Gastroesophageal sphincter (tissue), 4 donors: ENCODE measurements at places on chromosomes 5 and 9.

DNA sequence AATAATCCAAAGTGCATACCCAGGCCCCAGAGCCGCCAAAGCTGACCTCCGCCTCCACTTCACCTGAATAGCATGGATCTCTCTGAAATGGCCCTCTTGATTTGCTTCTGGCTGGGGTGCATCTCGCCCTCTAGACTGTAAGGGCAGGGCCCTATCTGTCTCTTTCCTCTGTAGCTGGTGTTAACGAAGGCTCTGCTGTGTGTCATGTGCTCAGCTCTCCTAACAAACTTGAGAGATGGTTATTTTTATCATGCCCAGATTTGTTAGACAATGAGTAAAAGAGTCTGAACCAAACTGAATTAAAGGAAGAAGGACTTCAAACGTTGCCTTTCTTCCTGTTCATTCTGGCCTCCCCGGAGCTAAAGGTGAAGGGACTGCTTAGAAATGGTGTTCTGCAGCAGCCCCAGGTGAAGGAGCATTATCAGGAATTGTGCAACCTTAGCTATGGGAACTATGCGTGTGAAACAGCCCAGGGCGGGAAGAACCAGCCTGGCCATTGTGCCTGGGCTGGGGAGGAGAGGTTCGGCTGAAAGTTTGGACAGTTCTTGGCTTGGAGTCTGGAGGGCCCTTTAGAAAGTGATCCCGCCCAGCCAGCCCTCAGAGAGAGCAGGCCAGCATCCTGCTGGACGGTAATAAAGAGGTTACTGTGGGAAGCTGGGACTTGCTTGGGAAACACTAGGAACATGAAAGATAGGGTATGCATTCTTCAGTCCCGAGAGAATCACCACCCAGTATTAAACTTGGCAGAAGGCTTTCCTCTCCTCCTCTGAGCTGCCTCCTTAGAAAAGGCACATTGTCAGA, 73.5 kb downstream of the WWC1 start:
- no peak for ATAC-seq

DNA sequence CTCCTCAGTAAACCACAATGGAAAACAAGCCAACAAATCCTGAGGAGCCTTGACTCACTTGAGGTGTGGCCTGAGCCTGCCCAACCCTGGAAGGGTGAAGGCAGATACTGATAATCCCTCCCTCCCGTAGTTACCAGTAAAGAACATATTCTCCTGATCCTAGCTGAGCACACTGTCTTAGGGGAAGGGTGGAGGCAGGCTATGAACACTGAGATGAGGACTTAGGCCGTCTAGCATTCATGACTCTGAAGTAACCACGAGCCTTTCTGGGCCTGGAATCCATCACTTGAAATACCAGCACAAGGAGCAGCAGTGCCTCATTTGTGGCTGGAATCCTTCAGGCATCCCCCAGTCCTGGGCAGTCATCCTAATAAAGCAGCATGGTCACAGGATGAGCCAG, 124.5 kb upstream of the PRLR start:
- ATAC-seq, result no peak

GRCh38 chr9:121672213-121672612, 20.8 kb downstream of the DAB2IP start:
- ATAC-seq, result no peak

DNA sequence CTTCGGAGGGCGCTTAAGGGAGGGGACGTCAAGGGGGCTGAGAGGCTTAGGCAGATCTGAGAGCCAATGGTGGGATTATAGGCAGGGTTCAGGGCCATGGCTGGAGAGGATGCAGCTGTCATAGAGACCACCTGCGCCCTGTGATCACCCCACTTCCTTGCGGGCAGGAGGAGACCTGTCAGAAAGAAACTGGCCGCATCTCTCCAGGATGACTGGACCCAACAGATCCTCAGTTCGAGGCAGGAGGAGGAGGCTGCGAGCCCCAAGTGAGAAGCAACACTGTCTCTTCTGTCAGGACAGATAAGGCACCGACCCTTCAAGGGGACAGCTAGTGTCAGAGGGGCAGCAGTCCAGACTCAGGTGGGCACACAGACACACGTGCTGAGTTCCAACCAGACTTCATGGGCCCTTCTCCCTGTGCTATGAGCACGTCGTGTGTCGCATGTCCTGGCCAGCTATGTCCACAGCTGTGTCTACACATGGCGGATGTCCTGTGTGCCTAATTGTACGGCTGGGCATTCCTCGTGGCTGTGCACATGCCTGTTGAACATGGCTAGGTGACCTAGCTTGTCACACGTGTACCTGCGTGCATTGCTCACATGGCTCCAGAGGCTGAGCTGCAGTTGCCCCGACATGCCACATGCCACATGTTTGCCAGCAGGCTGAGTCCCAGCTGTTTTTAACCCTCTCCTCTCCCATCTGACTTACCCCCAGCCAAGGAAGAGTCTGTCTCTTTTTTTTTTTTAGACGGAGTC, 583 bp upstream of the AQP3 start:
- no peak for ATAC-seq

GRCh38 chr5:15799014-15799413, 299.0 kb downstream of the FBXL7 start:
- ATAC-seq, result no peak

GRCh38 chr5:151659001-151659754, 27.5 kb downstream of the SPARC start:
- peak; percentile 79 for ATAC-seq

DNA sequence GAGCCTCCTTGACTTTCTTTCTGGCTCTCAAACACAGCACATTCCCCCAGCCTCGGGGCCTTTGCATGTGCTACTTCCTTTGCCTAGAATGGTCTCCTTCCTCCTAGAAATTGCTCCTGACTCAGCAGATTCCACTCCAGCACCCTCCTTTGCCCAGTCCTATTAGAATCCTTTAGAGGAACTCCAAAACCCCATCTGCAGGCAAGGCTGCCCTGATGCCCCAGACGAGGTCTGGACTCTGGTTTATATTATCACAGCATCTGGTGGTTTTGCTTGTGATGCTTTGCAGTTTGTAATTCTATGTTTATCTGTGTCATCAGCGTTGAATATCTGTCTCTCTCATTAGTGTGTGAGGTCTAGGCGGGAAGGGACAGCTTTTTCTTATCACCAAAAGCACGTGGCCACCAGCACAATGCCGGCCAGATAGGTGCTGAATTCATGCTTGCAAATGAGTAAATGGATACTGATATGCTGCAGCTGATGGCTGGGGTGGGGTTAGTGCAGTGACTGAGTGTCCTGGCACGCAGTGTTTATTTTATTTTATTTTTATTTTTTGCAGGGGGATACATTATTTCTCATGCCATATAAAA, 30.0 kb upstream of the ANKH start:
- peak; percentile 56 for ATAC-seq
